AG04450 (cell line): ENCODE measurements at places on chromosomes 12 and 14. TPM values are rescaled to one million over a fixed set of nuclear protein-coding genes. Genes with fewer than 3 reads are reported as not detected.

GRCh38 chr14:69580009-69580577 lies 5.4 kb upstream of the CCDC177 start:
- DNase-seq = peak; percentile 91

DNA sequence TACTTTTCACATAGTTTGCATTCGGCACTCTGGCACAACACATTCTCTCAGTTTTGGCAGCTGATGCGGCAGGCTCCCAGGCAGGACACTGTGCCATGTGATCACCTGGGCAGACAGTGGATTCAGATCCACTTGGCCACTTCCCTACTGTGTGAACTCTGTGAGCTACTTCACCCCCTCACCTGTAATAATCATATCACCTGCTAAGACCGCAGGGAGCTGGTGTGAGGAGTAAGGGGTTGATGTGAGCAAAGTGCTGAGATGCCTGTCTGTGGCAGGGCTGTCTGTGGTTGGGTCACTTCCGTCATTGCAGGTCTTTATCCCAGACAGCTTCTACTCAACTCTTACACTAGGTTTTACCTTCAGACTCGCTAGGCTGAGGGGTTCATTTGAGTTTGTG lies 50.4 kb upstream of the AMN start:
- DNase-seq = no peak

DNA sequence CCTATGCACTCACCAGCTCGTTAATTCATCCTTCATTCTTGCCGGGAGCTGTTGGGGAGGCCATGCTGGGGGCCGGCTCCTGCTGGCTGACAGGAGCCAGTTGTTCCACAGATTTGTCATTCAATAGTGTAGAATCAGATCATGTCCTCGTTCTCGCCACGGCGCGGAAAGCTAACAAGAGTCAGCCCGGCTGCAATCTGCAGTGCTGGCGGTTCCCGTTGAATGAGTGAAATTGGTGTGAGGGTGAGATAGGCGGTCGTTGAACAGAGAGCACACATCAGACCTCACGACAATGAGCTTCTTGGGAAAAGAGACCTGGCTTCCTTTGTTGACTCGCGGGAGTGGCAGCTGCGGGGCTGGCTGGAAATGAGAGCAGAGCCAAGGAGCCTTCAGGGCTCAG lies 57.5 kb downstream of the KIF26A start:
- no peak for DNase-seq

- peak; percentile 8 for DNase-seq
These were observed 310.0 kb downstream of the ADAMTS20 start for GRCh38 chr12:43241986-43242385.

LRP1-AS gene
- polyA plus RNA-seq = not detected in 2 replicates

DNAJC22 gene
- polyA plus RNA-seq = 11.3 and 12.2 TPM in 2 replicates

- no peak for DNase-seq
These were observed 22.9 kb downstream of the ZNF268 start for GRCh38 chr12:133204264-133204603.

ZCRB1 gene
- polyA plus RNA-seq = 43.4 and 59.6 TPM in 2 replicates

- no peak for DNase-seq
These were observed 169.6 kb upstream of the FRMD6 start for GRCh38 chr14:51482102-51482501.

CEP83 gene
- 7.8 and 10.0 TPM in 2 replicates for polyA plus RNA-seq

RHOF gene
- 5.3 TPM in 2 replicates for polyA plus RNA-seq

- DNase-seq = no peak
These were observed 98.6 kb downstream of the SLC6A15 start for GRCh38 chr12:84813780-84814663.

DNA sequence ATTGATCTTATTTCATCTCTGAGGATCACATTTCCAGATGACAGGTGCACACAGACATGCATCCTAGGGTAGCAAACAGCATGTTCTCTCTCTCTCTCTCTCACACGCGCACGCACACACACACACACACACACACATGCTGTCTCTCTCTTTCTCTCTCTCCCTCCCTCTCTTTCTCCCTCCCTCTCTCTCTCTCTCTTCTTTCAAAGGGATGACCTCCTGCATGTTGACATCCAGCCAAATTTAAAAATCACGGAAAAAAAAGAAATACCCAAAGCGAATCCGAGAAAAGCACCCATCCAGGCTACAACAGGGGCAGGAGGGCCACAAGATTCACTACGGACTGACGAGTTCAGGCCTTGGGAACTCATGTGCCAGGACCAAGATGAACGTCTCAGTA lies 2.3 kb downstream of the KSR2 start:
- no peak for DNase-seq

GRCh38 chr12:7282844-7283243 lies 21.0 kb upstream of the ACSM4 start:
- no peak for DNase-seq

DNA sequence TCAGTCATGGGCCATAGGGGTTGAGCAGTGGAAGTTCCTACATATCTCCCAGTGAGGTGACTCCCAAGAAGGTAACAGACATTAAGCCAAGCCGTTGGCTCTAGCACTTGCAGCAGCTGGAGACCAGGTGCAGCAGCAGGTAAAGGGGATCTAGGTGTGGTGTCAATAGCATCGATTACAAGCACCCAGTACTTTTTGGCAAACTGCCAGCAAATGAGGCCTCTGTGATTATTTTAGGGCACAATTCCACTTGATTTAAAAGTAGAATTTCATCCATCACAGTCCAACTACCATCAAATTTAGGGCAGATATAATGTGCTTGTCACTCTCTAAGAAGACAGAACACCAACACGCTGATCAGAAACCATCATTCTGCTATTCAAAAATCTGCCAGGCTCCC lies 224.1 kb upstream of the EGLN3 start:
- DNase-seq = no peak

KRT3 gene
- polyA plus RNA-seq = not detected in 2 replicates

- no peak for DNase-seq
These were observed 94.9 kb upstream of the RAP1B start for GRCh38 chr12:68515793-68516192.

- no peak for DNase-seq
These were observed 32.9 kb downstream of the TSPAN8 start for GRCh38 chr12:71124835-71125460.

- no peak for DNase-seq
These were observed 134.9 kb upstream of the SRRM4 start for GRCh38 chr12:118846416-118846815.

- no peak for DNase-seq
These were observed 518.4 kb downstream of the MED13L start for GRCh38 chr12:115758877-115759620.

SLC10A1 gene
- polyA plus RNA-seq = not detected in 2 replicates

DNA sequence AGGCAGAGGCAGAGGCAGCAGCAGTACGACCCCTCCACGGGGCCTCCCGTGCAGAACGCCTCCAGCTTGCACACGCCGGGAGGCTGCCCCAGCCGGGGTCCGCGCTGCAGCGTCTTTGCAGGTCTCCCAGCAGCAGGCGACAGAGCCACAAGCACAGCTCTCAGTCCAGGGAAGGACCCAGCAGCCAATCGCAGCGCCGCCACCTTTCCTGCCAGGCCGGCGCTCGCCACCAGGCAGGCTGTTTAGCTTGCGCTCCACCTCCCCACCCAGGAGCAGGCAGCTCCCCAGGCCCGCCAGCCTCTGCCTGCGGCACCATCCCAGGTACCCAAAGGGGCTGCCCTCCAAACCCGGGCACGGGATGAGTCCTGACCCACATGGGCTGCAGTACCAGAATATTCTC lies 25.2 kb downstream of the DDX51 start:
- no peak for DNase-seq

TMEM30B gene
- polyA plus RNA-seq = 0.24 and 0.26 TPM in 2 replicates

- no peak for DNase-seq
These were observed 32.5 kb upstream of the MYRFL start for GRCh38 chr12:69792533-69792932.

CEP170B gene
- 4.2 and 4.3 TPM in 2 replicates for polyA plus RNA-seq

DNA sequence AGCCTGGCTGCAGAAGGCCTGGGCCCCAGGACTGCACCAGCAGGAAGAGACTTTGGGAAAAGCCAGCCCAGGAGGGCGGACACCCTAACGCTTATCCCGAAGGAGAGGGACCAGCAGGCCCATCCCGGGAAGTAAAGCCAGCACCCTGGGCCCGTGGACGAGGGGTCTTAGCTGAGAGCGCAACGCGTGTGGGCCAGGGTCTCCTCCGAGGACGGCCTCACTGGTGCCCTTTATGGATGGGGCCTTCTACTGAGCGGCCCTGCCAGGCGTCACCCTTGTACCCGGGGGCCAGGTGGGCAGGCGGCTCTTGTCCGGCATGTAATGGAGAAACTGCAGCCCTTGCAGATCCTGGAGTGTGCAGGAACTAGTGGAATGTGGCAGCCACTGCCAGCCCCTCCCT lies 14.1 kb downstream of the TEDC1 start:
- no peak for DNase-seq

DNA sequence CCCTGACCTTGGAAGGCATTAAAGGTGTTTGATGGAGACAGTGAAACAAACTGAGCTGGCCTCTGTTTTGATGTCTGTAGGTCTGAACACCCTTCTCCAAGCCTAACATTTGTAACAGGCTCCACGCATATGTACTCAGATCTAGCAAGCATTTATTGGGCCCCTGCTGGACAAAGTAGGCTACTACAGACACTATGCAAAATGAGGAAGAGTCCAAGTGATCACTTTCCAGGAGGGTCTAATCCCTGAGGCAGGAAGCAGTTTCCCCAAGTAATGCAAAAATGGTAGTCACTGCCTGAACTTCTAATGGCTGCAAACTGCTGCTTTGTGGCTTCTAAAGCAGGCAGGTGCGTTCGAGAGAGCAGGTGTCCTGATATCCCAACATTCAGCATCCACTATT lies 405.8 kb downstream of the MED13L start:
- DNase-seq = no peak

PTPRB gene
- polyA plus RNA-seq = 0.02 and 0.04 TPM in 2 replicates

- DNase-seq = no peak
These were observed 3.6 kb downstream of the LRRC74A start for GRCh38 chr14:76829650-76830421.

CFAP73 gene
- not detected in 2 replicates for polyA plus RNA-seq

AMN1 gene
- polyA plus RNA-seq = 8.9 and 11.9 TPM in 2 replicates

C3AR1 gene
- polyA plus RNA-seq = 0.52 and 0.71 TPM in 2 replicates

GRCh38 chr14:26344596-26344995 lies 253.2 kb downstream of the NOVA1 start:
- DNase-seq = no peak

GRCh38 chr12:80068173-80068572 lies 31.2 kb upstream of the OTOGL start:
- no peak for DNase-seq

KLRF1 gene
- polyA plus RNA-seq = not detected in 2 replicates

GRCh38 chr12:6426882-6427671 lies 17.7 kb upstream of the CD27 start:
- DNase-seq = no peak

LRP6 gene
- polyA plus RNA-seq = 18.4 and 21.2 TPM in 2 replicates

GRCh38 chr14:72701237-72701565 lies 192.7 kb downstream of the DPF3 start:
- no peak for DNase-seq

- DNase-seq = no peak
These were observed 36.6 kb downstream of the RTL1 start for GRCh38 chr14:100866666-100867630.

PRICKLE1 gene
- polyA plus RNA-seq = 36.0 and 50.0 TPM in 2 replicates

KERA gene
- polyA plus RNA-seq = not detected in 2 replicates

GRCh38 chr14:101780390-101780789 lies 18.9 kb downstream of the PPP2R5C start:
- no peak for DNase-seq

DNA sequence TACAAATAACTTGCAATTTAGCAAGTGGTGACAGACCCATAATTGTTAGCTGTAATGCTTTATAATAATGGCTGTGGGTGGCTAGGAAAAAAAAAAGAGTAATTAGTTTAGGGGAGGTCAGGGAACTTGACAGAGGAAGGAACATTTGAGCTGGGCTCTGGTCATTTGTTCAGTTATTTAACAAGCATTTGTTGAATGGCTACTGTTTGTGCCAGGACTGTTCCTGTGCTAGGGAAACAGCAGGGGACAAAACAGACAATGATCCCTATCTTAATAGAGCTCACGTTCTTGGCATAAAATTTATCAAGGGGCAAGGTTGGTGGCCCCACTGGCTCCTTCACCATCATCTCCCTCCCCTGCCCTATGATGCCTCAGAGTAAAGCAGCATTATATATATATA lies 18.5 kb downstream of the CHST11 start:
- DNase-seq = no peak

DNA sequence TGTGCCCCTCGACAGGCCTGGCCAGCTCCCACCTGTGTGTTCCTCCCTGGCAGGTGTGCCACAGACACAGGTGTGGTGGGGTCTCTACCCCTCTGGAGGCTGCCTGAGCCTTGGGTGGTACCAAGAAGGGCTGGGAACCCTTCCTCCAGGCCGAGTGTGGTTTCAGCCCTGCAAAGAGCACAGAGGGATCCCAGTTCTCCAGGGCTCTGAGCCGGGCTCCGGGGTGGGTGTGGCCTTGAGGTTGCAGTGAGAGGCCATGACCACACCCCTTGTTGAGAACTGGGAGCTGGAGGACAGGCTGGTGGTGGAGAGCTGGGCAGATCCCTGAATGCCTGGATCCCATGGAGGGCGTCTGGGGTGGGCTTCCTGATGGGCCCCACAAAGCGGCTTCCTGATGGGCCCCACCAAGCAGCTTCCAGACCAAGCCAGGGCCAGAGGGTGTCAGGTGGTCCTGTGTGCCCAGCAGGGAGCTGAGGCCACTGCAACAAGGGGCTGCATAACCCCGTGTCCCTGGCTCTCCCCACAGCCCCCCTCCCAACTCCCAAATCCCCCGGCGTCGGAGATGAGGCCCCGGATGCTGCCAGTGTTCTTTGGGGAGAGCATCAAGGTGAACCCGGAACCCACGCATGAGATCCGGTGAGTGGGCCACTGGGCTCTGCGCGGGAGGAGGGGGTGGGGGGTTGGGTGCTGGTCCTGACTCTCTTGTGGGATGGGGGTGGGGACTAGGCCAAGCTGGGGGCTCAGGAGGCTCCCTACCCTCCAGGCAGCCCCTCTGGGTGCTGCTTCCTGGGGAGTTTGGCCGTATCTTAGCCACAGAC lies 16.6 kb downstream of the RFLNA start:
- DNase-seq = no peak

WNT1 gene
- not detected in 2 replicates for polyA plus RNA-seq

DNA sequence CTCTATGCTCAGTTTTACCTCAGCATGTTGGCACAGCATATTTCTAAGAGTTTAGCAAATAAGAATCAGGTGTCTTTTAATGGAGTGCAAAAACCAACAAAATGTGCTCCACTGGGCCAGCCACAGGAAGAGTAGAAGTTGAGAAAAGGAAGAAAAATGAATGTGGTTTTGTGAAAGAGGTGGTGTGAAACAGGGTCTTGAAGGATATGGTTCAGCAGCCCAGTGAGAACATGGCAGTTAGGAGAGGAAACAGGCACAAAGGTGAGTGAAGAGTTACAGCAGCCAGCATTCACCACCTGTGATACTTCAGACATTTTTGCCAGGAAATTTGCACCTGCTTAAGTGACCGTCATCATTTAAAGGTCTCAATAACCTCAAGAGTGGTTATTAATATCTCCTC lies 2.4 kb downstream of the STAB2 start:
- DNase-seq = no peak
